ENCODE measurements at places on chromosomes 2 and 18.

DNA sequence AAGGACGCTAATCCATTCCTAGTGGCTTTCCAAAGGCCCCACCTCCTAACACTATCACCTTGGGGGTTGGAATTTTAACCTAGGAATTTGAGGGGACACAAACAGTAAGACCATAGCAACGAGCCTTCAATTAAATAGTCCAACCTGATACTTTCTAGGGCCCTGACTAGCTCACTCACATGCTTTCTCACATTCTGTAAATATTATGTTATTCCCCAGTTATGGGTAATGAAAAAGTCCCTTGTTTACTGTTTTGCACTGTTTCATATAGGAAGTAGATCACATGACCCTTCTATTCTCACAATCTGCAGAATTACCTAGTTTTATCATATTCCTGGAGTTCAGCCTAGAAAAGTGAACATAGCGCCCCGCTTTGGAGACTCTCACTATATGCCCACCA lies 1212.1 kb upstream of the ACVR2A start:
- DNase-seq = no peak

DNA sequence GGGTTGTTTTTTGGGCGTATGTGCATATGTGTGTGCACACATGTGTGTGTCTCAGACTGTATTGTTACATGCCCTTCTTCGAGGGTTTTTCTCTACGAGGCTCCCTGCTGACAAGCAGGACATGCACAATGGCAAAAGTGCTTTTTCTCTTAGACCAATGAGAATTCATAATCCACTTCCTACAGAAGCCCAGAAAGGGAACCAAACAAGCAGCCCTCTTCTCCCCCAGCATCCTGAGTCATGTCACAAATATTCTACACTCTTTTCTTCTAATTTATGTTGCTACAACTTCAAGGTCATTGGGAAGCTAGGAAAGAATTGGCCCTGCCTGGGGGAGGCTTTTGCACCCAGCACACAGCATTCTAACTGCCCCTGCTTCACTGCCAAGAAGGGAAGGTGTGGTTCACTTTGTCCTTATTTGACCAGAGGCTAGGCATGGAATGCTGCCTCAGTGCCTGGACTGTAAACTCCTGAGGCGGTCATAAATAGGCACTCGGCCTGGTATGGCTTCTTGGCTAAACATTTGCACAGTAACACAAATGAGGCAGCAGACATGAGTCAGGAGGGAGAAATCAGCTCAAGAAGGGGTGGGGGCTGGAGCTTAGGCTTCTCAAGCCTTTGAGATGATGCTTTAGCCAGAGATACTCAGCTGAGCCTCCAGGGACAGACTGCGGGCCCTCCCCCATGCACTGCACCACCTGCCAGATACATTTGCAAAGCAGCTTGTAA lies 92.7 kb upstream of the KLF7 start:
- DNase-seq = no peak

- no peak for DNase-seq
Measured at GRCh38 chr18:29164993-29165599, 988.2 kb upstream of the CDH2 start.

- DNase-seq = no peak
Measured at GRCh38 chr18:3541549-3542386, 91.8 kb downstream of the TGIF1 start.

- no peak for DNase-seq
Measured at GRCh38 chr18:47917923-47918610, 12.4 kb downstream of the SMAD2 start.

DNA sequence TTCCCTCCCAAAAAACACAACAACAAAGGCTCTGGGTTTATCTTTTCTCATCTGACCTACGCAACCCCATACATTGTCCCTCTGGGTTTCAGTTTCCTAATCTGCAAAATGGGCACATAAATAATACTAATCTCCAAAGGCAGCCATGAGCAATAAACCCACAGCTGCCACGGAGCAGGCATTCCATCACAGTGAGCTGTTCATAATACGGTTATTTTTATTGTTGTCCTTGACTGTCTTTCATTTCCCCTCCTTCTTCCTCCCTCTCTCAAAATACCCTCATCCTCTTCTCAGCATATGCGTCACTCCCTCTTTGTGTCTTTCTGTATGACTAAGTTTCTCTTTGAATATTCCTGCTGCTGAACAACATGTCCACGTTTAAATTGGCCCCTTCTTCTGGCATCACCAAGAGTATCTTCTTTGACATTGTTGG lies 129.8 kb upstream of the CAB39 start:
- no peak for DNase-seq

- DNase-seq = no peak
Measured at GRCh38 chr2:72108121-72108520, 39.5 kb downstream of the CYP26B1 start.

DNA sequence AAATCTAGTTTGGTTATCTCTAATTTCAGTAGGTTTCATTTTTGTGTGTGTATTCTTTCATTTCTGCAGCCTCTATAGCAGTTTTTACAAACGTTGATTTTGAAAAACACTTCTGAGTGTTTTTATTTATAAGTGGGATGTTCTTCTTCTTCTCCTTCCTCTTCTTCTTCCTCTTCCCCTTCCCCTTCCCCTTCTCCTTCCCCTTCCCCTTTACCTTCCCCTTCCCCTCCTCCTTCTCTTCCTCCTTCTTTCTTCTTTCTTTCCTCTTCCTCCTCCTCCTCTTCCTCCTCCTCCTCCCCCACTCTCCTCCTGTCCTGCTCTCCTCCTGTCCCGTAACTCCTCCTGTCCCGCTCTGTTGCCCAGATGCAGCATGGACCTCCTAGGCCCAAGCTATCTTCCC lies 4.2 kb downstream of the UGGT1 start:
- DNase-seq = no peak

GRCh38 chr18:56576826-56577573 lies 61.4 kb downstream of the TXNL1 start:
- DNase-seq = no peak

All from activated effector memory CD4-positive, alpha-beta T cell treated with anti-CD3 and anti-CD28 coated beads, Interleukin-2, amount 50 U/mL, for 16 hours (primary cell).